Sciatic nerve (tissue), 2 donors: ENCODE measurements at places on chromosomes 1 and 21. TPM values are rescaled to one million over a fixed set of nuclear protein-coding genes. Genes with fewer than 3 reads are reported as not detected.

PLPPR5 gene
- total RNA-seq, result not detected

DNA sequence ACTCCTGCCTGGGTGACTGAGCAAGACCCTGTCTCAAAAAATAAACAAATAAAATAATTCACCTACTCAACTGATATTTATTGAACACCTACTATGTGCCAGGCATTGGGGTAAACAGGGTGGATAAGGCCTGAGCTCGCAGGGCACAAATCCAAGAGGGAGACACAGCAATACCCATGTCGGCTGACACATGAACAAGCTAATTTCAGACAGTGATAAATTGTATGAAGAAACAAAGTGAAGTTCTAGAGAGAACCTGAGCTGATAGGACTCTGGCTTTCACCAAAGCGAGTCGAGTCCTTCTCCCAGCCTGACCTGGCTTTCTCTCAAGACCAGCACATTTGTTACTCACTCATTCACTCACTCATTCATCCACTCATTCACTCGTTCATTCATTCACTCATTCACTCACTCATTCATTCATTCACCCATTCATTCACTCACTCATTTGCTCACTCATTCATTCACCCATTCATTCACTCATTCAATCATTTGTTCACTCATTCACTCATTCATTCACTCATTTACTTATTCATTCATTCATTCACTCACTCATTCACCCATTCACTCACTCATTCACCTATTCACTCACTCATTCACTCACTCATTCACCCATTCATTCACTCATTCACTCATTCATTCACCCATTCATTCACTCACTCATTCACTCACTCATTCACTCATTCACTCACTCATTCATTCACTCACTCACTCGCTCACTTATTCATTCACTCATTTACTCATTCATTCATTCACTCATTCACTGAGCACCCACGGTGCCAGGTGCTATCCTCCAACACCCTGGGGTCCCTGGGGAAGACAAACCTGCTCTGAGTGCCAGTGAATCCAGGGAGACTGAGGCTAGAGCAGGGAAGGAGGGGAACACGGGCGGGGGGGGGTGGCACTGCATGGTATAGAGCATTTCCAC is 37.4 kb upstream of the CASZ1 start:
- DNase-seq, result no peak

- no peak for DNase-seq
Measured at GRCh38 chr1:225915538-225915991, 8.5 kb downstream of the PYCR2 start.

CHIA gene
- not detected for total RNA-seq

DNA sequence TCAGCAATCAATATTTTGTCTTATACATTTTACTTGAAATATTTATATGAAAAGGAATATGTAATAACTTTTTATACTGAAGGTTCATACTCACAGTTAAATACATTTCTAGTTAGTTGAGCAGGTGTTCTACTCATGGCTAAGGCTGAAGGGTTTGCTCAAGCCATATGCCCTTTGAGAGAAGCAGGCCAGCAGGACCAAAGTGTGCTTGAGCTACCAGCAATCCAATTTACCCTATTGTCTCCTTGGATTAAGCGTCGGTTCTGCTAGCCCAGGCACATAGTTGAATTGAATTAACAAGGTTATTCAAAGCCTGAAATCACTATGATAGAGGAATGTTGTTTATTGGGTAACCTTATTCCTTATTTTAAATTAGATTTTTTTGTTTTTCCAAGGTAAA is 151.5 kb upstream of the BACE2 start:
- no peak for DNase-seq

NBPF20 gene
- total RNA-seq, result 4.7 TPM

DNA sequence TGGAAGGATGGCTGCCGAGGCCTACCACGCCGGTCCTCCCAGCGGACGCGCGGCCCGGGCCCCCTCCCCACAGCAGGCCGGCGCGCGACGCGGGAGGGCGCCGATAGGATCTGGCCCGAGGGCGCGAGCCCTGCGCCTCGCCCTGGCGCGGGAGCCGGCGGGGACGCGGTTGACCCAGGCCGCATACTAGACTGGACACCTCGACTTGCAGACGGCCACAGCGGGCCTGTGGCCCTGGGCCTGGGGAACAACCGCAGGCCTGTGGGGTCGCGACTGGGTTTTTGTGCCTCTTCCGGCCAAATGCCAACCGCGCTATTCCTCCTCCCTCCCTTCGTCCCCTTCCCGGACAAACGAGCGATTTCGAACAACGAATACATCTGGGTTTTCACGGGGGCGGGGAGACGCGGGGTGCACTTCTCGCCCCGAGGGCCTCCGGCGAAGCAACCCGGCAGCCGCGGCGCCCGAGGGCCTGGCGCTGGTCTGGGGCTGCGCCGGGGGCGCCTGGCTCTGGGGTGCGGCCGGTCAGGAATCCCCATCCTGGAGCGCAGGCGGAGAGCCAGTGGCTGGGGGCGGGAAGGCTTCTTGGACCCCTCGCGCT is 2.4 kb downstream of the NHLH2 start:
- DNase-seq, result no peak

DNA sequence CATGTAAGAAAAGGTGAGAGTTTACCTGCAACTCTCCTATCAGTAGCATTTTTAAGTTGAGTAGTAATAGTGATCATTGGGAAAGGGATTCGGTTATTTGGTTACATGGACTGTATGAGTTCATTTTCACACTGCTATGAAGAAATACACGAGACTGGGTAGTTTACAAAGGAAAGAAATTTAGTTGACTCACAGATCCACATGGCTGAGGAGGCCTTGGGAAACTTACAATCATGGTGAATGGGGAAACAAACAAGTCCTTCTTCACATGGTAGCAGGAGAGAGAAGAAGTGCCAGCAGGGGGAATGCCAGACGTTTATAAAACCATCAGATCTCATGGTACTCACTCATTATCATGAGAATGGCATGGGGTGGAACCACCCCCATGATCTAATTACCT is 59.3 kb upstream of the FBXO28 start:
- no peak for DNase-seq

NTRK1 gene
- total RNA-seq, result 1.8 TPM

DNA sequence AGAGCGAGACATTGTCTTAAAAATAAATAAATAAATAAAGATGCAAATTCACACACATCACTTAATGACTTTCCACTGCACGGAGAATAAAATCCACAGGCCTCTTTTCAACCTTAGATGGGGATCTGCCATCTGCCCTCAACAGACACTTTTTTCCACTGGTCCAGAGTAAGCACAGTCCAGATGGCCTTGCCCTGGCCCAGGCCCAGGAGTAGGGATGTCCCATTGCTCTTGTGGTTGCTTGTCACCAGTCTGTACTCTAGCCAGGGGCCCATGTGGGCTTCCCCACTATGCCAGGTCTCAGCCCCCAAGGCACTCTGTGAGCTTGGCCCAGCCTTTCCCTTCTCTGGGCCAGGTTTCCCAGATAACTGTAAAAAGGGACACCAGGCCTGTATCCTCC is 17.4 kb downstream of the PLOD1 start:
- DNase-seq, result no peak

- DNase-seq, result no peak
Measured at GRCh38 chr1:10575616-10576015, 100.9 kb downstream of the PEX14 start.

GRCh38 chr1:150420560-150421265 is 56.8 kb downstream of the RPRD2 start:
- DNase-seq, result no peak

TIE1 gene
- total RNA-seq, result 58.0 TPM

TNFRSF18 gene
- total RNA-seq, result 0.58 TPM

DNA sequence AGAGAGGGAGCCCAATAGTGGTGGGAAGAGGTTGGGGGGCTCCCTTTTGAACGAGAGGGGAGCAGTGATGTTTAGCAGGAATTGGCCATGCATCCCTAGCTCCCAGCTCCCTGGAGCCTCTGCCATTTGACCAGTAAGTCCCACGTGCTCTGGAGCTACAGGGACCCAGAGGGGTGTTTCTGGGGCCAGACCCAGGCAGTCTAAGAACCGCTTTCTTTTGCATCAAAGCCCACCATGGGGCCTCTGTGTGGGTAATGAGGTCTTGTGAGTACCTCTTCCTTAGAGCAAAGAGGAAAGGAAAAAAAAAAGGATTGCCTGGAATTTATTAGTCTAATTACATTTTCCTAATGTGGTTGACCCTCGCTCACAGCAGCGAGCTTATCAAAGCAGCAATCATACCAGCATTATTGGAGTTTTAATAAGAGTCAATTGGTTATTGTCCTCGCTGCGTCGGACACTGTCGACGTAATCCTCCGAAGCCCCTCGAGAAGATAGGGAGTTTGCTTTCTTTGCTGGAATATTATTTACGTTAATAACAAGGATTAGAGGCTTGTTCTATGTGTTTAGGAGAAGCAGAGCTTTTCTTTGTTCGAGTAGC is 17.6 kb downstream of the ACTL8 start:
- no peak for DNase-seq

GRCh38 chr21:31298618-31299269 is 45.3 kb downstream of the TIAM1 start:
- no peak for DNase-seq

- DNase-seq, result no peak
Measured at GRCh38 chr1:68188060-68188538, 44.2 kb downstream of the WLS start.

FLG2 gene
- not detected for total RNA-seq

A3GALT2 gene
- total RNA-seq, result not detected

- no peak for DNase-seq
Measured at GRCh38 chr1:241292973-241293372, 64.0 kb downstream of the RGS7 start.

CLDN8 gene
- not detected for total RNA-seq

DNA sequence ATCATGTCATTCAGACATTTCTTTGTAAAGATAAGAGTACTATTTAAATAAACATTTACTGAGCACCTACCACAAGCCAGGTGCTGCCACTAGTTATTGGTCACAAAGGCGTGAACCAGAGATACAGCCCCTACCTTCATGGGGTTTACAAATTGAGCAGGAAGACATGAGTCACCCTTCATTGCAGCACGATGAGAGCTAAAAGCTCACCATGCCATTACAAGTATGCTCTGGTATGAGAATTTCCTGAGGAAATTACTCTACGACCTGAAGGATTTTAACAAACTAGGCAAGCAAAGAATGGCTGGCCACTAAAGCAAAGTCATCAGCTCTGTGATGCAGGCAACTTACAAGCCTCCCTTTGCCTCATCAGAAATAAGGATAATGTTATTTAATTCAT is 346.8 kb downstream of the BRINP2 start:
- no peak for DNase-seq

- DNase-seq, result no peak
Measured at GRCh38 chr1:93056649-93057048, 22.4 kb upstream of the MTF2 start.

GRCh38 chr1:223707256-223708000 is 4.9 kb upstream of the CAPN2 start:
- DNase-seq, result no peak

GRCh38 chr1:46300673-46301405 is 2.6 kb downstream of the LRRC41 start:
- DNase-seq, result no peak

- no peak for DNase-seq
Measured at GRCh38 chr1:14778541-14778897, 180.0 kb downstream of the KAZN start.

DNA sequence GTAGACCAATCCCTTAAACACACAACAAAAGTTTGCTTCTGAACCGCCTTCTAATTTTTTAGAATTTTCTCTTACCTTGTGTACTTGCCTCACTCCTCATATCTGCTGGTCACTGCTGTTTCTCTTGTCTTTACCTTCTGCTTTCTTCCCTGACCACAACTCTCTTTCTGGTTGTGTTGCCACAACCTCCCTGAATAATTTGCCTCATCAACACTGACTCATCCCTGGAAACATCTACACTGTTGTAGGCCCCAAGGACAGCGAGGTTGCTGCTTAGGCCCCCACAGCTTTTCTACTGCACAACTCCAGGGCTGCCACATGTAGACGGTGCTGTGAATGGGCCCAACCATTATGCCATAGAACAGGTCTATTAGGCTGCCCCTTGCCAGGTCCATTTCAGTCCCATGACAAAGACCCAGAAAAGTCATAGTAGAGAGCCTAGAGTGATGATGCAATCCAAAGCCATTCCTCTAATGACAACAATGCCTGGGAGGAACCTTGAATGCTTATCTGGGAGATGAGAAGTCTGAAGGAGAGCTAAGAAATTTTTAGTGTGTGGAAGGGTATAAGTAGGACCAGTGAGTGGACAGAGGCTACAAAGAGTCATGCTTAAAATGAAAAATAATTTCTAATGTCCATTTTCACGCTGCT is 36.6 kb upstream of the LCE5A start:
- DNase-seq, result no peak

DNA sequence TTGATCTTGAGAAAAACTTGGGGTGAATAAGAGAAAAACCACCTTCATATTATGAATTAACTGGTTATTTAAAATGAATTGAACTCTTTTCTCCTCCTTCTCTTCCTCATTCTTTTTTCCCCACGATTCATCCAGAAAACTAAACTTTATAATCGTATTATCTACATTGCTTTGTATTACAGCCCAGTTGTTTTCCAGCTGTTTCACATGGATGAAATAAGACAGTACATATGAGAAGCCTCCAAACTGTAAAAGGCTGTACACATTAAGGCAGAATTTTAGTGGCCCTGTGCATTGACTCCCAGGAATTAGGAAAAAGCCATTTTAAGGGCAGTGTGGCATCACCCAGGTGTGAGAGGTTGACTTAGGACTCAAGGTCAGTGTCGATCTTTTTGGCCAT is 80.3 kb upstream of the PGBD5 start:
- DNase-seq, result no peak
